Hepatocyte (in vitro differentiated cells): ENCODE measurements at places on chromosomes 3 and 15.

GRCh38 chr3:46852334-46852720 is 10.9 kb downstream of the MYL3 start:
- DNase-seq = no peak

DNA sequence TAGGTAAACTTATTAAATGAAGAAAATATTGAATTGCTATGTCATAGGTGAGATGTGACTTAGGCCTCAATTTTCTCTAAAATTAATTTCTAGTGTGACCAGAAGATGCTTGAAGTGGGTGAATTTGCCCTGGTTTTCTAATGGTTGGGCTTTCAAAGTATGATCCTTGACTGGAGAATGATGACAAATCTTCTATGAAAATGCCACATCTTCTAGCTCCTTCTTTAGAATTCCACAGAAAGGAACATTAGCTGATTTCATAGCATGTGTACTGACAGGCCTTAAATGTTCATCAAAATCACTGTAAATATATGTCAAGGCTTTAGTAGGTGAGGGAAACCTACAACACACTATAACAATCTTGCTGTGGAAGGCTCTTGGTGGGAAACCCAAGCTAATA is 8.9 kb downstream of the ABI3BP start:
- no peak for DNase-seq

GRCh38 chr15:35007397-35007796 is 19.3 kb upstream of the ZNF770 start:
- no peak for DNase-seq

DNA sequence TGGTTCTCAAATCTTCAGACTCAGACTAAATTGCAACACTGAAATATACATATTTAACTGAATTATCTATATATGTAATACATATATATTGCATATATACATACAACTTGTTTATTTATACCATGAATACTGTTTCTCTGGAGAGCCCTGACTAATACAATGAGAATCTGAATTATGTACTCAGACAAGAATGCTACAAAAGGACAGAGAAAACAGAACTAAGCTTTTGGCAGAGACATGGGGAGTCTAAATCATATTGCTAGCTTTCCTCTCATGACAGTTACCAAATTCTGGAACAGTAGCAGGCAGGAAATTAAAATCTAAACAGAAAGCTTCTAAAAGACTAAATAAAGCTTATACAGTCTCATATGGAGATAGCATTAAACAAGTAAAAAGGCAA is 142.4 kb upstream of the KCNMB2 start:
- DNase-seq = no peak

DNA sequence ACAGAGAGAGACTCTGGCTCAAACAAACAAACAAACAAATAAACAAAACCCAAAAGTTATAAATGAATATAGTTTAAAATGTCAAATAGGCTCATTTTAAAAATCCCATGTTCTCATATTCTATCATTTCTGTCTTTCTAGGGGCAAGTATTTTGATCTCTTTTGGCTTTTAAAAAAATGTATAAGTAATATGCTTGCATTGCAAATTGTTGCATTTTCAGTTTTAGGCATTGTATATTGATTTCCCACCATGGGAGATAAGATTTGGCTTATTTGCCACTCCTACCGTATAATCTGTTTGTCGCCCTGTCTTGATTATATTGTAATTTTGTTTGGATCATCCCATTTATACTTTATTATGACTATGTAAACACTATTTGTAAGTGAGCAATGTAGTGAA is 70.6 kb downstream of the PIAS1 start:
- no peak for DNase-seq

DNA sequence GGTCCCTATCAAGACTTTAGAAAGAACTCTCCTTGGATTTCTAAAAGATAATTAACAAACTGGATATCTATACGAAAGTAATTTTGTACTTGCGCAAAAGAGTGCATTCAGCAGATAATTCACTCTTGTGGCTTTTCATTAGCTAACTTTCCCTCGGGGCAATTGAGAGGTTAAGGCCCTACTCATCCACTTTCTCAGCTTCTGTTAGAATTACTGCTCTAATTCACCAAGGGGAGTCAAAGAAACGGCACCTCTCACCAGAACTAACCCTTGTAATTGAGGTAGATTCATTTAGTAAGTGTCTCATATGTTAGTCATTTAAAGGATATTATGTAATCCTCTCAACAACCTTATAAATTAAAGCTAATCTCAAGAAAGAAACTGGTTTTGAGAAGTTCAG is 22.5 kb upstream of the MB21D2 start:
- no peak for DNase-seq
